ENCODE measurements at places on chromosomes 2 and 18. TPM values are rescaled to one million over a fixed set of nuclear protein-coding genes. Genes with fewer than 3 reads are reported as not detected.

DNA sequence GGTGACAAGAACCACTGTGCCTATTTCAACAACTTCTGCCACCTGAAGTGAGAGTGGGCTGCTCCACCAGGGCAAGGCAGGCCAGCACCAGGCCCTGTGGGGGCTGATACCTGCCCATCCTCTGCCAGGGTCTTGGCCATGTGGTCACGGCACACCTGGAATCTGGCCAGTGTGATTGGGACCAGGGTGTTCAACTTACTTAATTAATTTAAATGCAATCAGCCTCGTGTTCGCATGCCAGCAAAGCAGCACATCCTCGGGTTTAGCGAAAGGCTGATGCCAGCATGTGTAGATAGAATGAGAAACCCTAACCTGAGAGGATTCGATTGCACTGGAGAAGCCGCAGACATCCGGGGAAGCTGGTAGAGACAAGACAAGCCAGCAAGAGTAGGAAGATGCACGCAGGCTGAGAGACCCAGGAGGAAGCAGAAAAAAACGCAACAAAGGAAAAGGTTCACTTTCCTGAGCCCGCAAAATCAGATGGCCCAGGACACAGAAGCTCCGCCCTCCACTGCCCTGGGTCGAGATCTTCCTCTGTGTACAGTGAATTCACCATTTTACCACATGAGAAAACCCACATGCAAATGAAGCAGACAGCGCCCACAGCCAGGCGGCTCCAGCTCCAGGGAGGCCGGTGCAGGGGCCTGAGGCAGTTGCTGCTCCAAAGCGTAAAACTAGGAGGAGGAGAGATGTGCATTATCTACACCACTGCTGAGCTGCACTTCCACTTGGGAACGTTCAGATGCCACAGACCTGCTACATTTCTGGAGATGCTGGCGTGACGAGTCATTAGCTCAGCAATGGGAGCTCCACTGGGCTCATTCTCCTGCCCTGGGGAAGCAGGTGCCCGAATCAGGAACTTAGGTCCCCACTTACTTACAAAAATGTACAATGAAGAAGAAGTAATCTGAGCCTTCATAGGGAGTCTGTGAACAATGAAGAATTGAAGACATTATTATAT, 92.1 kb downstream of the TMEM18 start:
- no peak for DNase-seq

ANKRD29 gene
- polyA plus RNA-seq = 17.4 TPM

PLCL1 gene
- polyA plus RNA-seq = not detected

KIF5C gene
- 0.28 TPM for polyA plus RNA-seq

CYRIA gene
- polyA plus RNA-seq = 0.05 TPM

NOP58 gene
- 132 TPM for polyA plus RNA-seq

DNA sequence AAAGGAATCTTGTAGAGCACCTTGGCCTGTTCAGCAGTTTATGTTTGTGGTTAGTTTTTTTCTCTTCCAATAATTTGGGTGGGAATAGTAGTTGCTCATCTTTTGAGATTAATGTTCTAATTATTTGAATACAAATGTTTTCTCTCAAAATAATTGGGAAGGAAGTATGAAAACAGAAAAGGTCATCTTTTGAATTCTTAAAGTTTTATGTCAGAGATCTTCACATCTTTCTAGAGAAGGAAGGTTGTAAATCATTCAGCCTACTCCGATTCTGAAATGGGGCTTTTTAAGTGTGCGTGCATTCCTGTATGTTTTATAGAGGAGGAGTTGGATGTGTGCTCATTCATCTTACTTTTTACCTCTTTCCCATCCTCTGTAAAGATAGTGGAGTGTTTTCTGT, 29.0 kb downstream of the GRHL1 start:
- DNase-seq = no peak

Measured in A549 (cell line).